NCI-H2029 treated with DMSO at 0.1 percent for 48 hours (cell line): ENCODE measurements at places on chromosomes 4 and X.

GRCh38 chrX:31609130-31609529 is 537.3 kb upstream of the FTHL17 start:
- DNase-seq: no peak

GRCh38 chrX:14899607-14900006 is 26.4 kb downstream of the MOSPD2 start:
- DNase-seq: no peak

DNA sequence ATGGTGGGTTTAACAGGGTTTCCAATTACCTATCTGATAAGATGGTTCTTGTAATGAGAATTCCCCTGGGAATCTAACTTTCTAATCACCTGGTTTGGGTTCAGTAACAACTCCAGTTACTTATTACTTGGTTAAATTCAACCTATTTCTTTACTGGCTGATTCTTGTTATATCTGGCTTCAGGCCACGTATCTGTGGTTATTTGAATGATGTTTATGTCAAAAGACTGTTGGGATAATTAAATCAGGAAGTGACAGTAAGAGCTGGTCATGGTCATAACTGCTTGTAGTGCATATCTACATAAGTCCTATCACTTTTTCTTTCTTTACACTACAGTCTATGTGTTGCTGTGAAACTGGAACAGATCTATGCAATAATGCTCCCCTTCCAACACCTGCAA is 108.1 kb downstream of the MID1 start:
- DNase-seq: no peak

DNA sequence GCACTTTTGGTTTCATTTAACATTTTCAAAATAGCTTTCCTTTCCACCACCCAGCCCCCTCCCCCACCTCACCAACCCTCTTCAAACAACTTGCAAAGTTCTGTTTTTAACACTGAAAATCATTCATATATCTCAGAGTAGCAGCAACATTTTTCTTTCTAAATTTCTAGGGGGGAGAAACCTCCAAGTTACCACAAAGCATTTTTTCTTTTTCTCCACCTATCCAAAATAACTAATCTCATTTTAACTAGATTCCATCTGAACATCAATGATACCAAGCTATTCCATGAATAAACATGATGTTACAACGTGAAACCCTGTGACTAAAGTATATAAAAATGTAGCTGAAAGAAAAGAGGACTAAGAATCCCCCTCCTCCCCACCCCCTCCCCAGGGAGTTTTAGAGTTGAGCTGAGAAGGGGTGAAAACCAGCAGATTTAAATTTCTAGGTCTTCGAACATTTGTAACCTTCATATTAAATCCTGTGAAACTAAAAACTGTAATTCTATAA is 5.2 kb downstream of the LDB2 start:
- DNase-seq: no peak

DNA sequence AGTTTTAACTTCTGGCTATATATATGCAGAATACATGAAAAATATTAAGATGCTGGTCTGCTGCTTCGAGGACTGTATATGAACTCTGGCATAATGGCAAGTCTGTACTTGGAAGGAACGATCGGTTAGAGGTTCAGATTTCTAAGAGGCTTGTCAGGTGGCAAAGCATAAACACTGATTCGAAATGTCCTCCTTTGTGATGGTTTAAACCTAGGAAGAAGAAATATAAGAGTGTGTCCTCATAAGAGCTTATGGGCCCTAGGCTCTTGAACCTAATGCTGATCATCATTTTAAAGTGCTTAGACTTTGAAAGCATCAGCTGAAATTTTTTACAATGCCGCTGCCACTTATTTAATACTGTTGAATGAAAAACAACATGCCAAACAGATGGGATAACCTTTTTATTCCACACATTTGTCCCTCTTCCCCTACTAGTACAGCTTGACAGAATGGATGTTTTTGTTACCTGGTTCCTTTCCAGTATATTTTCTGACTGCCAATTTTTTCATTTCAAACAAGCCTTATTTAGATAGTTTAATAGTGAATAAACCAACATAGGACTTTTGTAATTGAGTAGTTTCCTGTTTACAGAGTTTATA is 8.8 kb downstream of the SPRY1 start:
- no peak for DNase-seq

DNA sequence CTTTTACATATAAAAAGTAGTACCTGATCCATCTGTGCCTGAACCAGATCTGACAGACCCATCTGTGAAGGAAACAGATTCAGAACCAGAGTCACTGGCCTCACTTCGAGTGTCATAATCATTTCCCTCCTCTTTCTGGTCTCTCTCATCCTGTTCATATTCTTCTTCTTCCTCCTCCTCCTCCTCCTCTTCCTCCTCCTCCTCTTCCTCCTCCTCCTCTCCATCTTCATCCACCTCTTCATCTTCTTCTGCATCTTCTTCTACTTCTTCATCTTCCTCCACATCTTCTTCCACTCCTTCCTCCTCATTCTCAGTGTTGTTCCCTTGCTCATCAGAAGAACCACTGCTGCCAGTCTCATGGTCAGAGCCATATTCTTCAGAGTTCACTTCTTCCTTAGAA is 12.9 kb downstream of the YTHDC1 start:
- no peak for DNase-seq

GRCh38 chr4:188370777-188371176 is 231.5 kb downstream of the TRIML1 start:
- no peak for DNase-seq

- no peak for DNase-seq
Observed at GRCh38 chr4:169922632-169923276, 103.4 kb downstream of the MFAP3L start.

GRCh38 chrX:23372220-23372902 is 37.7 kb downstream of the PTCHD1 start:
- no peak for DNase-seq

- DNase-seq: no peak
Observed at GRCh38 chr4:77815636-77816035, 3.5 kb downstream of the CNOT6L start.

DNA sequence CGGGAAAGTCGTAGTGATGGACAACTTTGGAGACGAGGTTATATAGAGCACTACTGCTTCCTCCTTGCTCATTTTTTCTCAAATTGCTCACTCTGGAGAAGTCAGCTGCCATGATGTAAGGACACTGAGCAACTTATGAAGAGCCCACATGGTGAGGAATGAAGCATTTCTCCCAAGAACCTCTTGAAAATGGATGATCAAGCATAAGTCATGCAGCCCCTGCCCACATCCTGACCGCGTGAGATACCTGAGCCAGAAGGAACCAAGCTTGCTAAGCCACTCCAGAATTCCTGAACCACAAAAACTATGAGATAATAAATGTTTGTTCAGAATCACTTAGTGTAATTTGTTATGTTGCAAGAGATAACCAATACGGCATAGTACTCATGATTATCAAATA is 42.8 kb downstream of the PDE5A start:
- no peak for DNase-seq

- DNase-seq: no peak
Observed at GRCh38 chr4:156803056-156803455, 168.5 kb downstream of the PDGFC start.

- no peak for DNase-seq
Observed at GRCh38 chrX:12709047-12709446, 82.2 kb upstream of the PRPS2 start.

DNA sequence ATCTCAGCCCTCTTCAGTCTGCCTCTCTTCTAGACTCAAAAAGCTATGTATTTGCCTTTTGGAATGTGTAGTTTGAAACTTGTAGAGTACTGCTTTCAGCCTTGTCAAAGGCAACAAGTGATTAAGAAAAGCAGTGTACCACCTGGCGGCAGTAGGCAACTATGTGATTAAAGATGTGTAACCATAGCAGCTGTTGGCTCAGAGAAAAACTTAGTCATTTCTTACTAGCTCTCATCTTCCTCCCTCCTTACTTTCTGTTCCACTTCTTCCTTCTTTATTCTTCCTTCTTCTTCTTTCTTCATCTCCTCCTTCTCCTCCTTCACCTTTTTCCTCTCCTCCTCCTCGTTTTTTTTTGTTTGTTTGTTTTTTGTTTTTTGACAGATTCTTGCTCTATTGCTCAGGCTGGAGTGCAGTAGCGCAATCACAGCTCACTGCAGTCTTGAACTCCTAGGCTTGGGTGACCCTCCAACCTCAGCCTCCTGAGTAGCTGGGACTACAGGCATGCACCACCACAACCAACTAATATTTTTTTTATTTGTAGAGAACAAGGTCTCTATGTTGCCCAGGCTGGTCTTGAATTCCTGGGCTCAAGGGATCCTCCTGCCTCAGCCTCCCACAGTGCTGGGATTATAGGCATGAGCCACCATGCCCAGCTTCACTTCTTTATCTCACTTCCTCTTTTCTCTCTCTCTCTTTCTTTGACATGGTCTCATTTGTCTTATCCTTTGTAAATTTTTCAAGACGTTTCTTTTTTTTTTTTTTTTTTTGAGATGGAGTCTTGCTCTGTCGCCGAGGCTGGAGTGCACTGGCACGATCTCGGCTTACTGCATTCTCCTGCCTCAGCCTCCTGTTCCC is 32.6 kb downstream of the ABHD18 start:
- DNase-seq: no peak

- DNase-seq: no peak
Observed at GRCh38 chr4:1802151-1802715, 9.1 kb downstream of the FGFR3 start.

- no peak for DNase-seq
Observed at GRCh38 chr4:184169225-184169867, 48.3 kb downstream of the ENPP6 start.

DNA sequence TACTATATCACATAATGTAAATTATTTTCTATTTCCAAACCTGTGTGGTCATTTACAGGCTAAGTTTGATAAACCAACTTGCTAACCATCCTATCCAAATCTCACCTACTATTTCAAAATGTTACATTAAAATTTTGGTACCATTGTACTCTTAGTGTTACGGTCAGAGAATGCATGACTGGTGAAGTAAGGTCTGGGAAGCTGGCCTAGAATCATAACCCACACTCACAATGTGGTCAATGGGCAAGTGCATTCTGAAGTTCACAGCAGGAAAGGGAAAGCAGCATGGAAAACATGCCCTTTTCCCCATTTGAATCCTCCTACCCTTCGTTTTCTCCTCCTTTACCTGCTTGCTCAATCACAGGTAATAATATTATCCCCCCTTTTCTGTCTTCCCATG is 54.4 kb downstream of the PPP3CA start:
- DNase-seq: no peak

- DNase-seq: no peak
Observed at GRCh38 chrX:21658746-21659145, 616 bp upstream of the KLHL34 start.

DNA sequence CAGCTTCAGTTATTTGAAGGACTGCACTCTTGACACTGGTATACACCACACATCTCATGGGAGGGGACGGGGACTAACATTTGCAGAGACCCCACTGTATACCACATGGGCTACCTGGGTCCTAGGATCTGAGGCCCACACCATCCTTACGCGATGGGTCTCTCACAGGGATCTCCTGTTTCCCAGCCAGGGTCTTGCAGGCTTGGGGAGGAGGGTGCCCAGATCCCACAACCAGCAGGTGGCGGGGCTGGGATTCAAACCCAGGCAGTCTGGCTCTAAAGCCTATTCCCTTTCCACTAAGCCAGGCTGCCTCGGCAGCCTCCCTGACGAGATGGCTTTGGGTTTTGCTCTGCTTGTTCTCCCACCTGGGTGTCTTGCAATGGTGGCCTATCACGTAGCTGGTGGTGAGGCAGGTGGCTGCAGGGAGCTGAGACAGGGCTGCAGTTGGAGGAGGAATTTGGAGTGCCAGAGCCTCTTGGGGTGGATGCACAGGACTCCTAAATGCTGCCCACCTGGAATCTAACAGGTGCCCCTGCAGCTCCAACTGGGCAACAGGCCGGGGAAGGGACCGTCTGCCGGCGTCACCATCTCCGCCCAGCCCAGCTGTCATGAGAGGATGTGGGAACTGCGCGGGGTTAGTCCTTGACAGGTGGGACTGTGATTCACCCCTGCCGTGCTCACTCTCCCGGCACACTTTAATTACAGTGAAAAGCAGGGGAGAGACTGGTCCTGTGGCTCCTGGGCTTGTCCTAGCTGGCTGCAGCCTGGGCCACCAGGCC is 110.7 kb downstream of the PSAPL1 start:
- no peak for DNase-seq

- DNase-seq: no peak
Observed at GRCh38 chr4:6728320-6729029, 12.5 kb downstream of the BLOC1S4 start.

GRCh38 chrX:101223226-101223625 is 3.6 kb downstream of the DRP2 start:
- DNase-seq: no peak

GRCh38 chrX:100681599-100681998 is 37.6 kb downstream of the SRPX2 start:
- DNase-seq: no peak

- no peak for DNase-seq
Observed at GRCh38 chr4:65968831-65969558, 298.7 kb upstream of the EPHA5 start.

GRCh38 chrX:148380650-148381561 is 119.5 kb upstream of the AFF2 start:
- DNase-seq: no peak

DNA sequence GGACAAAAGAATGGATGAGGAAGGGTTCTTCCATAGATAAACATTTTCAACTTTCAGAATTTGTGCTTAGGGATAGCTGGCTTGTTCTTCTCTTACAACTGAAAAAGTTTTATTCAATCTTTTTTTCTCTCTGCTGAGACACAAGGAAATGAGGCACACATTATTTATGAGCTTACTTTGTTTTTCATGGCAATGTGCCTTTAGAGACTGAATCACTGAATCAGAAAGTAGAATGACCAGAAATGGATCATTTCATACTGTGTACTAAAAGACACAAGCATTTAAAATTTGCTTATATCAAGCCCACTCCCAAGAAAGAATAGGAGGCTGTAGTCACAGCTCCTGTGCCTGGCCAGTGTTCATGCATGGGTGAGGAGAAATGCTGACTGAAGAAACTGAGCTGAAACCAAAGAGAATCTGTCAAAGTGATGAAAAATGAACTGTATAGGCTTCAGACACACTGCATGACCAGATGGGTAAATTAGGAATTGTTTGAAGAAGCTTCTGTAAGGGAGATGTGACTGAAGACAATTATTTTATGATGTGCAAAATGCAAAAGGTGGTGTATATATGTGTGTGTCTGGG is 413.8 kb downstream of the RAPGEF2 start:
- DNase-seq: no peak

GRCh38 chr4:104749062-104749461 is 254.4 kb upstream of the CXXC4 start:
- DNase-seq: no peak

DNA sequence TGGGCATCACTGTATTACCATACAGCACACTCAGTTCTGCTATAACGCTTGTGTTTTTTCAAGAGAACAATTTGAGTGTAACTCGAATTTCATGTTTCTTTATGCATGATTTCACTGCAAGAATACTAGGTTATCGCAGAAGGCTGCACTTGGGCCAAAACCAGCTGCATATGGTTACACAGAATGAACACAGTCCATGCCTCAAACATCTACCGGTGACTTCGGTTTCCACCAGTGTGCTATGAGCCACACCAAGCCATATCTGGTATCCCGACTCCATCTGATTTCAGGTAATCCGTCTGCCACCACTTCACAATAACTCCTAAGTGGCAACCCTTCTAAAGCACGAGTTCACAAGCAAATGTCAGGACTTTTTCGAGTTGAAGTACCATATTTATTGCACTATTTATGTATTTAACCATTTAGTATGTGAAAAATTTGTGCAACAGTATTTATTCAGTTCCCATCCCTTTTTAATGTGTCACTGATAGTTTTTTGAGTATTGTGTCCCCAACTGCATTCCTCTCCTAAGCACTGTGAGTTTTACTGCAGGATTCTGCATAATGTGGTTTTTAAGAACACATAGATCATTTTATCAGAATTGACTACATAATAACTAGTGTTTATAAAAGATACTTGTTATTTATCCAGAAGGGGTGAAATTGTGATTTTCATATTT is 111.8 kb downstream of the APBB2 start:
- no peak for DNase-seq
